Caki2 (cell line): ENCODE measurements at places on chromosomes 16 and 17.

GRCh38 chr16:89523680-89524344, 15.6 kb downstream of the SPG7 start:
- DNase-seq: no peak

DNA sequence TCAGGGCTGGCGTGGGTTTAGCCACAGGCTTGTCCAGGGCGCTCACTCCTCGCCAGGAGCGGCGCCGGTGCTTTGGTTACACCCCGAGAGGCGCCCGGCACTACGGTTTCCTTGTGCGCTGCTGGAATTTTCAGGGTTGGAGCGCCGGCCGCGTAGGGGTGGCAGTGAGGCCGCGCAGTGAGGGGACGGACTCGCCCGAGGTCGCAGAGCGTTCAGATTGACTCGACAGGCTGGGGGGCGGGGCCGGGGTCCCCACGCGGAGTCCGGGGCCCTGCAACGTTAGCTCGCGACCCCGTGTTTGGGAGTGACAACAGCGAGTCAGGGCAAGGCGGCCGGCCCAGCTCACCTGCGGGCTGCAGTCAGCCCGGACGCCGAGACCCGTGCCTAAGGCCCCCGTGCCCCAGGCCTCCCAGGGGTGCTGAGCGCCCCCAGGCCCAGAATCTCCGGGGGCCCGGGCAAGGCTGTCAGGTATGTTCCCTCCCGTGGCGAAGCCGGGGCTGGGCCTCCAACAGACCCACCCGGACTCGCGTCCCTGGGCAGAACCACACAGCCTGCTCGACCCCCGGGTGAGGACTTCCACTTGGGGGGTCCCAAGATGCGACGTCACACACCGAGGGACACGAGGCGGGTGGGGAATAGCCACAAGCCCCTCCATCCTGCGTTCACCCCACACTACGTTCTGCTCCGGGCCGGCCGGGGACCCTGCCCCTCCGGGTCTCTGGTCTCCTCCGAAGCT, 1.3 kb upstream of the ACTG1 start:
- DNase-seq: no peak

DNA sequence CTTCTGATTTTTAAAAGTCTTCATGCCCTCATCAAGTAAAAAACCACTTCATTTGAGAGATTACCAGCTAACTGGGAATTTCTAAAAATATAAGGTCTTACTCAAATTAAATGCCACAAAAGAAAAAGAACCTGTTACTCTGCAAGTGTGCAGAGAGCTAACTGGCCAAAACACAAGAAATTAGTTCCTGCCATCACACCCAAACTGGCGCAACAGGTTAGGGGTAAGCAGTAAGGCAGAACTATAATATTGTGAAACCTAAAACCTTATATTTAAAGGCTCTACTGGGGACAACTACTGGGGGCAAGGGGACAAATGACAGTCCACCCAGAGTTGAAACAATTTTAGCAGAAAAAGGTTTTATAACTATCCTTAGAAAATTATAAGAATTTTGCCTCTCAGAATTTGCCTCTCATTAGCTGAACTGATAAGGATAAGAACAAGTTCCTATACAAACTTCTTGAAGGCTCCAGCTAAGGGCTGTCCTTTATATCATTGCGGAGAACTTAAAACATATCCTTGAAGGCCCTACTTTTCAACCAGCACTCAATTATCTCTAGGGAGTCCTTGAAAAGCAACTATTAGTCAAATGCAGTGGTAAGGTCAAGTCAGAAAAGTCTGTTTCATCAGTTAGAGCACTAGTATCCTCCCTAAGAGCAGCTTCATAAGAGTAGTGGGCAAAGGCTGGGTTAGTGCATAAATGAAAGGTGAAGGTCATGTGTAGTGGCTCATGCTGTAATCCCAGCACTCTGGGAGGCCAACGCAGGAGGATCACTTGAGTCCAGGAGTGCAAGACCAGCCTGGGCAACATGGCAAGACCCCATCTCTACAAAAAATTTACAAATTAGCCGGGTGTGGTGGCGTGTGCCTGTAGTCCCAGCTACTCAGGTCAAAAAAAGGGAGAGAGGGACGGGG, 31.5 kb downstream of the SMURF2 start:
- DNase-seq: no peak

- DNase-seq: no peak
Observed at GRCh38 chr17:50115756-50116155, 14.2 kb downstream of the SAMD14 start.

- DNase-seq: no peak
Observed at GRCh38 chr16:53895433-53895832, 191.5 kb downstream of the FTO start.

- no peak for DNase-seq
Observed at GRCh38 chr17:30234964-30235363, 533 bp downstream of the SLC6A4 start.

DNA sequence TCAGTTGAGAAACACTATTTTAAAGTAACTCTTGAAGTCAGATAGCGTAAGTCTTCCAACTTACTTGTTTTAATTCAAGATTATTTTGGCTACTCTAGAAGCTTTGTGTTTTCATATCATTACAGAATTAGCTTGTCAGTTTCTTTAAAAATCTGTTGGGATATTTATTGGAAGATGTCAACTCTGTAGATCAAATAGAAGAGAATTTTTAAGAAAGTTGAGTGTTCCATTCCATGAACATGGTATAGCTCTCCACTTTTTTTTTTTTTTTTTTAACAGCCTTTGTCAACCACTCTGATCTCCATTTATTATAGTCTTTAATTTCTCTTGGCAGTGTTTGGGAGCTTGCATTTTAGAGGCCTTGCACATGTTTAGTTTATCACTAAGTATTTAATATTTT, 28.7 kb downstream of the NLK start:
- DNase-seq: no peak
